ENCODE measurements at places on chromosomes 6 and 20.

GRCh38 chr6:13668291-13668928 lies 43.2 kb downstream of the RANBP9 start:
- DNase-seq = no peak

DNA sequence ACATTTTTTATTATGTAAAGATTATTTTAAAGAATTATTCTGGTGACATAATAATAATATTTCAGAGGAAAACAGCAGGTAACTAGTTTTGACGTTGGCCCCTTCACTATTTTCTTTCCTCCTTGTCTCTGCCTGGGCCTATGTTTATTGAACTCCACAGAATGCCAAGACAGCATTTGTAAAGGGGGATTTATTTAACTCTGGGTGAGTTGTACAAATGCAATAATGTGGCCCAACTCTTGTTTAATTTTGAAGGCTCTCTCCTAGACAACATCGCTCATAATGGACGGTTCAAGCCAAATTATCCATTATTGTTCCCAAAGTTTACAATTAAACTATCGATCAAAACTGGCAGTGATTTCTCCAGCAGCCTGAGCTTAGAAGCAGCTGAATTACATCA lies 374.3 kb upstream of the SLC35B3 start:
- DNase-seq = no peak

- DNase-seq = no peak
Measured at GRCh38 chr20:38987777-38988176, 25.6 kb downstream of the DHX35 start.

DNA sequence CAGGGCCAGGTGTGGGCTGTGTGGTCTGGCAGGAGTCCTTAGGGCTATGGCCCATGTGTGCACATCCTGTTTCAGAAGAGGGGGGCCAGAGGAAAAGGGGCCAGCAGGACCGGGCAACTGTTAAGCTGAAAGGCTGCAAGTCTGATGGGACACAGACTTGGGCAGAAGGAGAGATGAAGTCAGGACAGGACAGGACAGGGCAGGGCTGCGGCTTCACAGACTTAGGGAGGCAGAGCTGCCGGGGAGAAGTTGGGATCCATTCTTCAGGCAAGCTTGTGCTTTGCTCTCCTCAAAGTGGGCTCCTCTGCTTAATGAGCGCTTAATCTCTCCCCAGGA lies 28.7 kb downstream of the MOCS1 start:
- no peak for DNase-seq

- no peak for DNase-seq
Measured at GRCh38 chr20:59567585-59568508, 36.5 kb upstream of the PHACTR3 start.

DNA sequence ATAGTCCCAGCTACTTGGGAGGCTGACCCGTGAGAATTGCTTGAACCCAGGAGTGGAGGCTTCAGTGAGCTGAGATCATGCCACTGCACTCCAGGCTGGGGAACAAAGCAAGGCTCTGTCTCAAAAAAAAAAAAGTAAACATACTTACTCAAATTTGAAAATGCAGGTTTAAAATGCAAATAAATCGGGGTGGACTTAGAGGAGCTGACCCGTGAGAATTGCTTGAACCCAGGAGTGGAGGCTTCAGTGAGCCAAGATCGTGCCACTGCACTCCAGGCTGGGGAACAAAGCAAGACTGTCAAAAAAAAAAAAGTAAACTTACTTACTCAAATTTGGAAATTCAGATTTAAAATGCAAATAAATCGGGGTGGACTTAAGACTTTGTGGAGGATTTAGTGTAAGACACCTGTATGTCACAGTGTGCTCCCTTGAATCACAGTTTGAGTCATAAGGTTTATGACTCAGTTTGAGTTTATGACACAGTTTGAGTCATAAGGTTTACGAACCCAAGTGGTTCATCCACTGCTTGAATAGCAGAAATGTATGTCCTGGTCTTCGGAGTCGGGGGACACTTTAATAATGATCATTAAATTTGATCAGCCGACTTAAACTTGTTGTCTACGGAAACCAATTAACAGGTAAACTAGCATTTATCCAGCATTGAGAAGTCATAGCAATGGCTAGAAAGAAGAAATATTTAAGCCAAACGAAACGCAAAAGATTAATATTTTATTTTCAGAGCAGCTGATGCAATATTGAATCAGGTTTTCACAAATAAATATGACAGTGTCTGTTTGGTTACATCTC lies 6.8 kb upstream of the MRPS10 start:
- DNase-seq = no peak

GRCh38 chr20:10090588-10091166 lies 55.9 kb downstream of the ANKEF1 start:
- DNase-seq = no peak

DNA sequence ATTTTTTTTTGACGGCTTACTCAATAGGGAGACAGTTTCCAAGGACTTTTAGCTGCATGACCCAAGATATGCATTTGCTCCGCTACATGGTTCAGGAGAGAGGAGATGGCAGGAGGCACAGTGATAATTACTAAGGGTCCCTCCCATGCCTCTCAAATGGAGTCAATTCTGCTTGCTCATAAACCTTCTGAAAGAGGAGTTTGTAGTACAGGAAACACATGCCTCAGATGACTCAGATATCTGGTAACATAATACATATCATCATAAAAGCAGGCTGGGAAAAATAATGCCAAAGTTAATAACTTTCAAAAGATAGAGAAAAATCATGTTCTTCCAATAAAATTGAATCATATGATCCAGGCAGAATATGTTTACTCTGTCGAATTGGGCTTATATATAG lies 97.6 kb upstream of the DEFB112 start:
- DNase-seq = no peak

DNA sequence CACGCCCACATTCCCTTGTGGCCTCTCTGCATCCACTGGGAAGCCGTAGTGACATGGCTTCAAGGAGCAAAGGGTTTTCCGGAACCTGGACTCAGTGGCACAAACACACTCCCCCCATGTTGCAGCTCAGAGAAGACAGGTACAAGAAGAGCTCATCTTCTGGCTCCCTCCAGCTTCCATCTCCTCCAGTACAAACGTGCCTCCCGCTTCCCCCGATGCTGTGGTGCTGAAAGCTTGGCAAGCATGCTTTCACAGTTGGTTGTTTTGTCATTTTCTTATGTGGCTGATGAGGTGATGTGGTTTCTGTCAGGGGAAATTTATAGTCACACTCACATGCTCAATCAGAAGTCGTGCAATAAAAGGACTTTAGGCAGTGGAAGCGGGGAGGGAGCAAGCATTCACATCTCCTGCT lies 258.5 kb downstream of the KIF16B start:
- DNase-seq = no peak

DNA sequence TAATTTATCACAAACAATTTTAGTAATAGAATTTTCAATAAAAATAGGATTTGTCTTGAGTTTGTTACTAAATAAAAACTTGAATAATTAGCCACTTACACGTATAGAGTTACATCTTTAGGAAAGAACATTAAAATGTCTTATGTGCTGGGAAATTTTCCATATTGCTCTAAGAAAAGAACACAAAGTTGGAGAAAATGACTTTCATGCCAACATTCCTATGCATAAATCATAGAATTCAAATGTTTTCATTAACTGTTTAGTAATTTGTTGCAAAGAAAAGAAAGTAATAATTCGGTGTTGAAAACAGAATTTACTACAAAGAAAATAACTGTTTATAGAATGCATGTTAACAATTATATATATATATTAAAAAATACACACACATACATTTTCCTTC lies 4.7 kb upstream of the TBC1D32 start:
- DNase-seq = no peak

DNA sequence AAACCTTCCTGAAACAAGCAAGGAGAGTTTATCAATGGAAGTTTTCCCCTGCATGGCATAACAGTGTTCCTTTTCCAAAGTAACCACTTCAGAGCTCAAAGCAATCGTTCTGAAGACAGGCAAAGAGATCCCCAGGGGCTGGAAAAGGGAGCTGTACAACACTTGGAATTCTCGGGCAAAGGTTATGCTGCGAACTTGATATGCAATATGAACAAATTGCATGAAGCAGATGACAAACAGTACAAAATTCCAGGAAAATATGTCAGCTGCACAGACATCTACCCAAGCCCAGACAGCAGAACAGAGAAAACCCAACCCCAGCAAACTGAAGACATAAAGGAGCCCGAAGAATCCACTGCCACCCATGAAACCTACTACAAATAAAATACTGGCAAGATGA lies 18.4 kb downstream of the POPDC3 start:
- DNase-seq = no peak
